ENCODE measurements at places on chromosomes 16 and 17. TPM values are rescaled to one million over a fixed set of nuclear protein-coding genes. Genes with fewer than 3 reads are reported as not detected.
A peak's percentile ranks its signal among the peaks of the same experiment; 100 is the strongest.

- peaks cover 3% of the 10 kb centered on the region for H3K36me3 ChIP-seq
- peaks cover 25% of the 10 kb centered on the region for H3K27me3 ChIP-seq
Measured at GRCh38 chr16:75580-76501, 2.2 kb upstream of the MPG start.

DNA sequence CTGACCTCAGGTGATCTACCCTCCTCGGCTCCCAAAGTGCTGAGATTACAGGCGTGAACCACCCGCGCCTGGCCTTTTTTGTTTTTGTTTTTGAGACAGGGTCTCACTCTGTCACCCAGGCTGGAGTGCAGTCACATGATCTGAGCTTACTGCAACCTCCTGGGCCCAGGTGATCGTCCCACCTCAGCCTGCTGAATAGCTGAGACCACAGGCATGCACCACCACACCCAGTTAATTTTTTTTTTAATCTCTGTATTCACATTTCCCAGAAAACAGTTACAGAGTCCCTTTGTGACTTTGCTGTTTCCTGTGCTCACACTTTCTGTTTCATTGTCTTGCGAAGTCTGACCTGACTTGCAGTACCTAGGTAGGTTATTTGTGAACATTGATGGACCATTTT is 2.7 kb downstream of the CLUAP1 start:
- peak overlapping the region; percentile 95 for H3K27ac ChIP-seq
- H3K4me3 ChIP-seq: peak overlapping the region; percentile 77
- H3K36me3 ChIP-seq: peaks cover 6% of the 10 kb centered on the region

- no peaks in the 10 kb centered on the region for H3K4me1 ChIP-seq
- H3K36me3 ChIP-seq: peaks cover 2% of the 10 kb centered on the region
- DNase-seq: no peak
- no peaks in the 10 kb centered on the region for H3K27me3 ChIP-seq
- H3K4me3 ChIP-seq: no peak overlapping the region
Measured at GRCh38 chr16:81973737-81974136, 37.5 kb downstream of the SDR42E1 start.

GRCh38 chr17:33506889-33507650 is 214.0 kb upstream of the ASIC2 start:
- no peak for DNase-seq
- no peak overlapping the region for H3K27ac ChIP-seq
- H3K36me3 ChIP-seq: no peaks in the 10 kb centered on the region
- H3K4me3 ChIP-seq: no peak overlapping the region

DNA sequence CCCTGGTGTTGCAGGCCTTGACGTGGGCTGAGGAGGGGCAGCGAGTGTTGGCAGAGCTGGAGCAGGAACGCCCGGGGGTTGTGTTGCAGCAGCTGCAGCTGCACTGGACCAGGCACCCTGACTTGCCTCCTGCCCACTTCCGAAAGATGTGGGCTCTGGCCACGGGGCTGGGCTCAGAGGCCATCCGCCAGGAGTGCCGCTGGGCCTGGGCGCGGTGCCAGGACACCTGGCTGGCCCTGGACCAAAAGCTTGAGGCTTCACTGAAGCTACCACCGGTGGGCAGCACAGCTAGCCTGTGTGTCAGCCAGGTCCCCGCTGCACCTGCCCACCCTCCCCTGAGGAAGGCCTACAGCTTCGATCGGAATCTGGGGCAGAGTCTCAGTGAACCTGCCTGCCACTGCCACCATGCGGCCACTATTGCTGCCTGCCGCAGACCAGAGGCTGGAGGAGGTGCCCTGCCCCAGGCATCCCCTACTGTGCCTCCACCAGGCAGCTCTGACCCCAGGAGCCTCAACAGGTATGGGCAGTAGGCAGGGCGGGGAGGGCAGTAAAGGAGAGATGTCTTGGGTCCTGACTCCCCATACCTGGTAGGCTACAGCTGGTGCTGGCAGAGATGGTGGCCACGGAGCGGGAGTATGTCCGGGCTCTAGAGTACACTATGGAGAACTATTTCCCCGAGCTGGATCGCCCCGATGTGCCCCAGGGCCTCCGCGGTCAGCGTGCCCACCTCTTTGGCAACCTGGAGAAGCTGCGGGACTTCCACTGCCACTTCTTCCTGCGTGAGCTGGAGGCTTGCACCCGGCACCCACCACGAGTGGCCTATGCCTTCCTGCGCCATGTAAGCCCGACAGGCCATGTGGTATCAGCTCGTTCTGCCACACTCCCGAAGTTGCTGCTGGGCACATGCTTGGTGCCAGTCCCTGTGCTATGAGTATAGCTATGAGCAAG is 5.6 kb downstream of the PLEKHG4 start:
- H3K27me3 ChIP-seq: no peaks in the 10 kb centered on the region
- no peak overlapping the region for H3K27ac ChIP-seq
- peaks cover 11% of the 10 kb centered on the region for H3K36me3 ChIP-seq
- DNase-seq: no peak

- H3K4me3 ChIP-seq: no peak overlapping the region
- no peaks in the 10 kb centered on the region for H3K4me1 ChIP-seq
- peak overlapping the region; percentile 61 for H3K27ac ChIP-seq
- no peak for DNase-seq
- H3K36me3 ChIP-seq: no peaks in the 10 kb centered on the region
- no peaks in the 10 kb centered on the region for H3K27me3 ChIP-seq
Measured at GRCh38 chr17:72405662-72406230, 284.9 kb downstream of the SOX9 start.

GRCh38 chr17:76957678-76958464 is 89.7 kb downstream of the MGAT5B start:
- H3K4me1 ChIP-seq: peaks cover 3% of the 10 kb centered on the region
- no peaks in the 10 kb centered on the region for H3K27me3 ChIP-seq
- DNase-seq: no peak
- H3K36me3 ChIP-seq: peaks cover 2% of the 10 kb centered on the region
- no peak overlapping the region for H3K27ac ChIP-seq

DNA sequence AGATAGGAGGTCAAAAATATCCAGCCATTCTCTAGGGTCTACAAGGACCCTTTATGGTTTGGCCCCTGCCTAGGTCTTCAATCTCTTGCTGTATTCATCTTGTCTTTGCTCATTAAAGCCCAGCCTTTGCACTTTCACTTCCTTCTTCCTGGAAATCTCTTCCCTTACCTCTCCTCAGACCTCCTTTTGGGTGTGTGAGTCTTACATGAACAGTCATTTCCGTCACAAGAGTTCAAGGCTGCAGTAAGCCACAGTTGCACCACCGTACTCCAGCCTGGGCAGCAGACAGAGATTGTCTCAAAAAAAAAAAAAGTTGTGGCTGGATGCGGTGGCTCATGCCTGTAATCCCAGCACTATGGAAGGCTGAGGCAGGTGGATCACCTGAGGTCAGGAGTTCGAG is 6.0 kb upstream of the ATP1B2 start:
- no peak for DNase-seq
- peaks cover 8% of the 10 kb centered on the region for H3K4me1 ChIP-seq
- no peaks in the 10 kb centered on the region for H3K36me3 ChIP-seq
- H3K4me3 ChIP-seq: no peak overlapping the region

GRCh38 chr16:35207059-35207999 is 1747.9 kb downstream of the TP53TG3F start:
- H3K4me1 ChIP-seq: no peaks in the 10 kb centered on the region
- H3K4me3 ChIP-seq: no peak overlapping the region
- H3K27ac ChIP-seq: no peak overlapping the region
- no peaks in the 10 kb centered on the region for H3K27me3 ChIP-seq

GRCh38 chr16:72430121-72430520 is 258.2 kb upstream of the PMFBP1 start:
- no peak overlapping the region for H3K27ac ChIP-seq
- no peak overlapping the region for H3K4me3 ChIP-seq
- H3K4me1 ChIP-seq: no peaks in the 10 kb centered on the region
- H3K36me3 ChIP-seq: no peaks in the 10 kb centered on the region
- H3K27me3 ChIP-seq: no peaks in the 10 kb centered on the region

DNA sequence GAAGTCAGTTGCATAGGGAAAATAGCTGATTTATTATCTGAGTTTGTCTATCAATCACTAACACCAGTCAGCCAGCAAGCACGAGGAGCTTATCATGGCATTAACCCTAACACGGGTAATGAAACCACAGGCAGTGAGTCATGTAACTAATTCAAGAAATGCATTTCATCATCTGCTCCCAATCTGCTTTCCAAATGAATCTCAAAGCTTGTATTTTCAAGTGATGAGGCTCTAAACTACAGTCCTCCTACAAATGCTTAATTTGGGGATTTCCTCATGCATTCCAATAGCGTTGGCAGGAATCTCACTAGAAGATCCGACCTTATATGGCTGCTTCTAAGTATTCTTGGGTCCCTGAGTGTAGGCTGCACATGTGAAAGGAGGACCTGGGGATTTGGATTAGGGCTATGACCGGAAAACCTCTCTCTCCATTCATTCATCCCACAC is 118.4 kb upstream of the HSBP1 start:
- no peaks in the 10 kb centered on the region for H3K4me1 ChIP-seq
- DNase-seq: no peak
- H3K27ac ChIP-seq: no peak overlapping the region
- H3K36me3 ChIP-seq: no peaks in the 10 kb centered on the region
- H3K4me3 ChIP-seq: no peak overlapping the region

DNA sequence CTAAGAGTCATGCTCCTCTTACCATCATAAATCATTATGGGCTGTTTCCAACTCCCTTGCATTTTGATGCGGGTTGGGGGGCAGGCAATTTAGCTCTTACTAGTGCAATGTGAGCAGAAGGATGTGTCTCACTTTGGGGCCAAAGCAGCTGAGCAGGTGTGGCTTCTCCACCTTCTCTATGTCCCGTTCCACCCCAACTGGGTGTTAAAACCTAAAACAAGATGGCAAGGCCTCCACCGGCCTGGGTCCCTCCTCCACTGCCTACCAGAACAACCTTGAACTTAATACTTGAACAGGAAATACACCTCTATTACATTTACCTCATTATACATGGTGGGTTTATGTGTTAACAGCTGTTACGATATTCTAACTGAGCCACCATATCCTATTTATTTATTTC is 52.8 kb downstream of the TOX3 start:
- no peak overlapping the region for H3K27ac ChIP-seq
- H3K4me1 ChIP-seq: no peaks in the 10 kb centered on the region
- no peak for DNase-seq
- H3K36me3 ChIP-seq: no peaks in the 10 kb centered on the region
- no peak overlapping the region for H3K4me3 ChIP-seq

Gene KIF18B
- total RNA-seq: not detected
